ENCODE measurements at places on chromosomes 1 and 21. TPM values are rescaled to one million over a fixed set of nuclear protein-coding genes. Genes with fewer than 3 reads are reported as not detected.

DNA sequence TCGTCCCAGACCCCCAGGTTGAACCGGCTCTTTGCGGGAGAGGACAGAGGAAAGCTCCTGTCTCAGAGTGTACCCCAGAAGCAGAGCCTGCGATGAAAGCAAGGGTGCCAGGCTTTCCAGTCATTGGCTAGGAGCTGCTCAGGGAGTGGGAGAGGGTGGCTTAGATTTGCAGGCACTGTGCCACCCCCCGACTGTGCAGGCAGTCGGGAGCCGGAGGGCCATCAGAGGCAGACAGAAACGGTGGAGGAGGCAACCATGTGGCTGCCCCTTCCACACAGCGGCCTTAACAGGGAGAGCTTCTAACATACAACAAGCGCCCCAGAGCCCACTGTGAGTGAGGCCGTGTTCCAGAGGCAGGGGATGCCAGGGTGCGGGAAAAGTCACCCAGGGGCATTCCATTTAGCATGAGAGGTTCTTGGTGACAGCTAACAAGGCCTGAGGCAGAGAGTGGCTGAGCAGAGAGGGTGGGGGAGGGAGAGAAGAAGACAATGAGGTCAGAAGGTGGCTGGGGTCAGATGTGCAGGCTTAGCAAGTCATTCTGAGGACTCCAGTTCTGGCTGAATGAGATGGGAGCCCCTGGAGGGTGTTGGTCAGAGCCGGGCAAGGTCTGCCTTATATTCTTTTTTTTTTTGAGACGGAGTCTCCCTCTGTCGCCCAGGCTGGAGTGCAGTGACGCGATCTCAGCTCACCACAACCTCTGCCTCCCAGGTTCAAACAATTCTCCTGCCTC lies 9.5 kb upstream of the C1orf167 start:
- DNase-seq = no peak

- no peak for DNase-seq
Measured at GRCh38 chr1:91201694-91202093, 179.9 kb upstream of the ZNF644 start.

GRCh38 chr21:45347712-45348499 lies 57.1 kb upstream of the COL18A1 start:
- no peak for DNase-seq

- no peak for DNase-seq
Measured at GRCh38 chr1:166908942-166909341, 32.9 kb upstream of the TADA1 start.

GRCh38 chr1:167755654-167756053 lies 33.9 kb downstream of the MPZL1 start:
- no peak for DNase-seq

GRCh38 chr1:233269656-233270055 lies 25.9 kb downstream of the PCNX2 start:
- no peak for DNase-seq

DNA sequence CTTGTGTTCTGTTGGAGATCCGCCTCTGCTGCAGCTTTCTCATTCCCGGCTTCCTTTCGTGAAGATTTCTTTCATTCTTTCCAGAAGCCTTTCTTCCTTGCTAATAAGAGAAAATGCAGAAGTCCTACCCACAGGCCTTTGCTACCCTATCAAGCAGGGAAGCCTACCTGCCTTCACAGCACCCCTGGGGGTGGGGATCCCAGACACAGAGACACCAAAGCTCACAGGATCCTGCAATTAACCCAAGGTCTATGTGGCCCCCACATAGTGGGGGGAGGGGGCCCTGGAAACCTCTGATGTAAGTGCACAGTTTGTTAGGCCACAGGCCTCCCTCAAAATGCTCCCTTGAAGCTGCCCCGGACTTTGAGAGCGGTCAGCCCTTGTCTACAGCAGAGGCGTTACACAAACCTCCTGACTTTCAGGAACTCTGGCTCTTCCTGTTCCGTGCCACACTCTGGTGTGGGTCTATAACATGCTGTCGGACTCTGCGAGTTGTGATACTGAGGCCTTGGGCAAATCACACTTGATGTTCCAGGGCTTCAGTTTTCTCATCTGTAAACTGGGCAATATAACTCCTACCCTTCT lies 31.2 kb downstream of the NKAIN1 start:
- no peak for DNase-seq

GRCh38 chr1:197806718-197807117 lies 31.4 kb upstream of the DENND1B start:
- no peak for DNase-seq

DNA sequence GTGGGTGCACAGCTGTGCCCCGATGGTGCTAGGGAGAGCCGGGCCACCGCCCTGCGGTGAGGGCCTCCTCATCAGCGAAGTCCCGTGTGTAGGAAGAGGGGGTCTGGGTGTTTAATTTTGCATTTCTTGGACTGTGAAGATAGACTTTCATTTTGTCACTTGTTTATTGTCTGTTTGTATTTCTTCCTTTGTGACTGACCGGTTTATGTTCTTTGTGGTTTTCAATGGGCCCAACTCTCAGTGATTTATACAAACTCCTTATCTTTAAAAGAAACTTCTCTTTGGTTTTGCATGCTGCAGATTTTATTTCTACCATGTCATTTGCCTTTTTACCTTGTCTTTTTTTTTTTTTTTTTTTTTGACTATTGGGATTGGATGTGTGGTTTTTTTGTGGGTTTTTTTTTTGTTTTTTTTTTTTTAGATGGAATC lies 65.1 kb downstream of the COL18A1 start:
- no peak for DNase-seq

DNA sequence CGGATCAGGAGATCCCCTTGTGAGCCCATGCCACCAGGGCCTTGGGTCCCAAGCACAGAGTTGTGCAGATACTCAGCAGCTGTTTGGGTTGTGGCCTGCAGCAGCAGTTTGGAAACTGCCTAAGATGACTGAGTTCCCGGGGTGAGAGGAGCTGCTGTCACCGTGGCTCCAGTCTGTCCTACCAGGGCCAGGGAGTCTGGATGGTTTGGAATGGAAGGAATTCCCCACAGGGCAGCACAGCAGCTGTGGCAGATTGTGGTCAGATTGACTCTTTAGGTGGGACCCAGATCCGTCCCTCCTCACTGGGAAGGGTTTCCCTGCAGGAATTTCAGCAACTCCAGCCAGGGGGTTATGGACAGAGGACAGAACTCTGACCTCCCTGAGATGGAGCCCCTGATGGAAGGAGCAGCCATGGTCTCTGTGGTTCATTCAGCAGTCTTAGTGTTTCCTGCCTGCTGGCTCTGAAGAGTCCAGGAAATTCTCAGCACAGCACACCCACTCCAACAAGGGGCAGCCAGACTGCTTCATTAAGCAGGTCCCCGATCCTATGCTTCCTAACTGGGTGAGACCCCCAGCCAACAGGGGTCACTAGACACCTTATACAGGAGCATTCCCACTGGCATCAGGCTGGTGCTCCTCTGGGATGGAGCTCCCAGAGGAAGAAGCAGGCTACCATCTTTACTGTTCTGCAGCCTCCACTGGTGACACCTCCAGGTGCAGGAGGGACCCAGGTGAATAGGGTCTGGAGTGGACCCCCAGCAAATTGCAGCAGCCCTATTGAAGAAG lies 51.5 kb upstream of the TNFSF4 start:
- DNase-seq = no peak

DNA sequence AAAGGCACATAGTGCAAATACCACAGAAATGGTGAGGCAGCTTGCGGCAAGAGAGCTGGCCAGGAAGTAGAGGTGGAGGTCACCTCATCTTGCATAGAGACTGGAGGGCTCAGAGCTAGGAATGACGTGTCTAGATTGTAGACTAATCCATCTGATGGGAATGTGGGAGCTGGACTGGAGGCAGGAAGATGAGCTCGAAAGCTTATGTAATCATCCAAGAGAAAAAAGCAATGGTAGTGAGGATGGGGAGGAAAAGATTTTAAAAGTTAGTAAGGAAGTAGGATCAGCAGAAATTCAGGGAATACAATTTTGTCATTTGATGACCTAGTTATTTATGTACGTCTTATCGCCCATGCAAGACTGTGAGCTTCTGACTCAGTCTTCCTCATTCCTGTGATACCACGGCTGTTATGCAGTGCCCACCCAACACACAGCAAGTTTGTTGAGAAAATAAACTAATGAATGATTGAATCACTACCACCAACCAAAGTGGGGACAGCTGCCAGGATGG lies 123.9 kb downstream of the RRAGC start:
- DNase-seq = no peak

DNA sequence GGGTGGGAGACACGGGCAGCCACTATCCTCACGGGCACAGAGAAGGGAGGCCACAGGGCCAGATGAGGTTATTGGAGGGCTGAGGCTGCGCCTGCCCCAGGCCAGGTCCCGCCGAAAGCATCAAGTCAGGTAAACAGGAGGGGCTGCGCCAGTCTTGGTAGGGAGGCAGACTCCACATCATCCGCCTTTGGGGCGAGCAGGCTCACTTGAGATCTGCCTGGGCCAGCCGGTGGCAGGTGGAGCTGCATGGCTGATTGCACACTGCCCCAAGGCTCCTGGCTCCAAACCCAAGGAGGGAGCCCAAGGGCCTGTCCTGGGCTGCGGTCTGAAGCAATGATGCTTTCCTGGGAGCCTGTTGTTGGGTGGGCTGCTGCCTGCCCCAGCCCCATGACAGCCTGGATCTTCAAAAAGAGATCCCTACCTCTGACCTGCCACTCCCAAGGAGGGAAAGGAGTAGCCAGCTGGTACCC lies 4.6 kb downstream of the SMIM1 start:
- DNase-seq = no peak

DNA sequence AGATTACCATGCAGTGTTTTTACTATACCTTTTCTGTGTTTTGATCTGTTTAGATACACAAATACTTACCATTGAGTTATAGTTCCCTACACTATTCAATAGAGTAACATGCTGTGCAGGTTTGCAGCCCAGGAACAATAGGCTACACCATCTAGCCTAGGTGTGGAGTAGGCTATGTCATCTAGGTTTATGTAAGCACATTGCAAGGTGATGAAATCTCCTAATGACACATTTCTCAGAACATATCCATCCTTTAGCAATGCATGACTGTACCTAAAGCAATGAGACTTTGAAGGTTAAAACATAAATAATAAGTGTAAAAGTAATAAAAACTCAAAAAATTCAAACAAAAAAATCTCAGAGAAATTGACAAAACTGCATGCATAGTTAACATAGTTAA lies 358.6 kb downstream of the USH2A start:
- no peak for DNase-seq

- no peak for DNase-seq
Measured at GRCh38 chr1:54701066-54701465, 14.6 kb upstream of the TTC4 start.

GRCh38 chr1:92964316-92964715 lies 3.1 kb upstream of the DIPK1A start:
- no peak for DNase-seq

- no peak for DNase-seq
Measured at GRCh38 chr1:204990059-204990664, 52.9 kb upstream of the CNTN2 start.

DNA sequence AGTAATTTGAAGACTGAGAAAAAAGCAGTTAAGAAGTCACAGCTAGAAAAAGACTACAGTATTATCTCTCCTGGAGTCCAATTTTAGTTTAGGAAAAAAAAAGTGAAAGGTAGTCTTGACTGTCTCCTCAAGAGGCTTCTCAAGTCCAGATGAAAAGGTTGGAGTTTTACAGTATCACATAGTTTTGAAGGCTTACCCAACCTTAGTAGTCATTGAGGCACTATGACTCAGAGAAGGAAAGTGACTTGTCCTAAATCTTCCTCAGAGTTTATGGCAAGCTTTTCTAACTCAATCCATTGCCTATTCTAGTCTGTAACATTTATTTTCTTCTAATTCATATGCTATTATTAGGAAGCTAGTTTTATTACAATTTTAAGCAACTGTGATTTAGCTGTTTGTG lies 174.9 kb downstream of the DPYD start:
- no peak for DNase-seq

DNA sequence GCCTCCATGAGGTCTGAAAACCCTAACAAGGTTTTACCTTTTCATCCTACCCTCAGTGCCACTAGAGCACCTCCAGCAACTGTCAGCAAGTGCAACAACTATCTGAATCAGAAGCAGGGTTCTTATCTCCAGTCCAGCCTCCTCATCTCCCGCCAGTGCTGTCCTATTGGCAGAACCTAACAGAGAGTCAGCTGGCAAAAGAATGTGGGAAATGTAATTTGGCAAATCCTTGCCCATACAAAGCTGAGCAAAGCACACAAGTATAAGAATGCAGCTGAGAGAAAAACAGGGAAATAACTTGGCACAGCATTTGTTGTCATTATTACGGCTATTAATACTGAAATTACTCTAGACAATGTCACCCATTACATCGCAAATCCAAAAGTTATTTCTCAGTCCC lies 124.2 kb downstream of the ATP6V1G3 start:
- DNase-seq = no peak

GRCh38 chr1:18151436-18152122 lies 44.0 kb downstream of the IGSF21 start:
- no peak for DNase-seq

DNA sequence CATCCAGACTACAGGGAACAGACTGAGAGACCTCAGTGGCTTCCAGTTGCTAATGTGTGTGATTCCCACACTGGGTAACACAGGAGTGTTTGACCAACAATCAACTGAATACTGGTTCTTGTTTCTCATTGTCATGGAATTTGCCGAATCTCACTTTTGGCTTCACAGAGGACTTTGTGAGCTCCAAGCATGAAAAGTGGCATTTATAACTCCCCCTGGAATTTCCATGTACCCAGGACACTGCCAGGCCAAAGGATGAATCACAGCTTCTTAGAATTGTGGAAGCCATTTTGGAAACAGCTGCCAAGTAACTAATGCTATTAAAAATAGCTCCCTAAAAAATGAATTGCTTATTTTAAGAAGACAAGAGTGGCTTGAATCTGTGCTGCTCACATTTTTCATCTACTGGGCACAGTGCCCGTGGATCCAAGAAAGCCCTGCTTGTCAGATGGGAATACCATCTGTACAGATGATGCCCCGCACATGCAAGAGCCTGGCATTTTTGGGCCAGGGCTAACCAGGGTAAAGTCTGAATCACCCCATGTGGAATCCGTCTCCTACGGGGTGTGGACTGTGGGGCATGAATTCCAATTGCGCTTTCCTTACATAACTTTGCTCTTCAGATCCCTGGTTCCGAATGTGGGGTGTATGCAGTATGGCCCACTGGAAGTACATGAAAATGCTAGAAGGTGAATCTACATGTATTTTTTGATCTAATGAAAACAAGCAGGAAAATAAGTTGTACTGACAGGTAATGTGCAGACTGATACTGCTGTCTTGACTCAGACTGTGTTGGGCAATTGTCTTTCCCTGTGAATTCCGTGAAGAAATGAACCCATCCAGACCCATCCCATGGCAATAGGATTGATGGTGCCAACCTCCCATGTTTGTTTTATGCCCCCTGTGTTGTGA lies 487.3 kb downstream of the SIPA1L2 start:
- DNase-seq = peak; percentile 93

GRCh38 chr1:97820470-97821188 lies 100.2 kb downstream of the DPYD start:
- DNase-seq = no peak

- no peak for DNase-seq
Measured at GRCh38 chr1:28341591-28341990, 12.8 kb downstream of the MED18 start.

GRCh38 chr1:245683676-245684075 lies 528.9 kb downstream of the KIF26B start:
- no peak for DNase-seq

GRCh38 chr1:202815120-202815519 lies 4.4 kb downstream of the PCAT6 start:
- no peak for DNase-seq

Gene LAD1
- total RNA-seq = 0.17 TPM

Gene HSF2BP
- total RNA-seq = 0.66 TPM

Gene IL19
- not detected for total RNA-seq

Gene LCK
- 2.8 TPM for total RNA-seq

Gene ADAMTS4
- 7.3 TPM for total RNA-seq

Gene ATP6V0B
- 68.1 TPM for total RNA-seq

Gene DVL1
- total RNA-seq = 135 TPM

Gene LMX1A
- total RNA-seq = 0.98 TPM

Gene FYB2
- not detected for total RNA-seq

Gene SPRR1B
- not detected for total RNA-seq

Gene OR2T11
- total RNA-seq = not detected
